ENCODE measurements at places on chromosomes 3 and 15. TPM values are rescaled to one million over a fixed set of nuclear protein-coding genes. Genes with fewer than 3 reads are reported as not detected.

Gene GCSAM
- 0.41 TPM for total RNA-seq

Gene GPR171
- not detected for total RNA-seq

- no peak for DNase-seq
Observed at GRCh38 chr3:56754741-56755417, 46.9 kb downstream of the ARHGEF3 start.

- DNase-seq = no peak
Observed at GRCh38 chr3:98711426-98711825, 51.7 kb upstream of the ST3GAL6 start.

DNA sequence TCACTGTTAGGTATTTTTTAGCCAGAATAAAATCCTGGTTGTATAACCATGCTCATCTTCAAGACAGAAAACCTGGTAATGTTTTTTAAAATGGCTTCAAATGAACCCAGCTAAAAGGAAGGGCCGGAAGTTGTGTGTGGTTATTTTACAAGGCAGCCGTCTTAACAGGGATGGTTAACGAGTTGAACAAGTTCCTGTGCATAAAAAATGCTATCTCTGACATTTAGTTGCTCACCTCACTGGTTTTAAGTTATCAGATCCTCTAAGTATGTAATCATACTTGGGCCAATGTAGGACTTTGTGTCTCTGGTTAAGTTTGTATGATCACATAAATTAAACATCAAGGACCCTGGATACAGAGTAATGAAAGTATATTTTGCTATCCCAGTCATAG, 2.1 kb downstream of the ATP11B start:
- peak; percentile 20 for DNase-seq

DNA sequence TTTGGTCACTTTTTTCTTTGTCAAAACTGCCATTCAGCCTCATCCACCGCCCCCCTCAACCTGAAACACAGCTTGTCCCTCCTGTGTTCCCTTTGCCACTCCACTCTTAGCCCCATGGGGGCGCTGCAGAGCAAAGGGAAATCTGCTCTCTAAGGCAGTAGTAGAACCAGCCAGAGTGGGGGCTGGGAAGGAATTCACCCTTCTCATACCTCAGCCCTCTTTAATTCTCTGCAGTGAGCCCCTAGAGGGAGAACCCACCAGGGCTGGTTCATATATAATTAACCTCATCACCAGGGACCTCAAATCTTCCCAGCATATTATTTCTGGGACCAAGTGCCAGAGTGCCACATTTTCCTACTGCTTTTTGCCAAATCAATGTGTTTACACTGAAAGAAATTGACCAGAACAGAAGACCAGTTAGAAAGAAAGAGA, 2.8 kb upstream of the BCL6 start:
- peak; percentile 97 for DNase-seq

DNA sequence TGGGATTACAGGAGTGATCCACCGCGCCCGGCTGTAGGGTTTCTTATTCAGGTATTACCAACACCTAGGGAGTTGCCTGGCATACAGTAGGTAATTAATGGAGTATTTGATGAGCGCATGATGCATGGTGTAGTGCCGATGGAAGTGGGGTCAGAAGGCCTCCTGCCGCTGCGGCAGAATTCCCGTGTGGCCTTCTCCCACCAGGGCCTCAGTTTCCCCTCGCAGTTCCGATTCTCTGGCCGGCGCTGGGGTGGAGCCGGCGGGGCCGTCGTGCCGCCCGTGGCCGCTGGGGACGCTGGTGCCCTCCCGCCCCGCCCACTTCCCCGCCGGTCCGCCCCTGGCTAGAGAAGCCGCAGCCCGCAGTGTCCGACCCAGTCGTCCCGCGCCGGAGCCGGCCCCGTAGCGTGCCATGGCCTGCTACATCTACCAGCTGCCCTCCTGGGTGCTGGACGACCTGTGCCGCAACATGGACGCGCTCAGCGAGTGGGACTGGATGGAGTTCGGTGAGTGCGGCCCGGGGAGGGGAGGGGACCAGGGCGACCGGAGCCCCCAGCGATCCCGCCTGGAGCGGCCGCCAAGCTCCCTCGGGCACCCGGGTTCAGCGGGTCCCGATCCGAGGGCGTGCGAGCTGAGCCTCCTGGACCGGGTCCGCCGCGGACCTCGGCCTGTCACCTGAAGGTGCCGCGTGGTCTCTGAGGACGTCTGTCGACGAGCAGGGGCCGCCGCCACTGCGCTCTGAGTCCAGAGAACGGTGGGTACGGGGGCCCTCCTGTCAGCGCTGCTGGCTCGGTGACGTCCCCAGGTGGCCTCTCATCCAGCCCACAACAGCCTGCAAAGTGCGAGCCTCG, at the start of gene IRAK2:
Gene IRAK2, plus strand, starts transcription at position 374 of the 848 bp plus-strand sequence. Its CDS starts 36 bp downstream, at position 410.
- peak; percentile 64 for DNase-seq

Gene BOC
- 95.9 TPM for total RNA-seq

Gene UQCRC1
- 465 TPM for total RNA-seq

GRCh38 chr15:78641749-78642275, 802 bp upstream of the CHRNB4 start:
- DNase-seq = no peak
